Activated T-helper 1 cell treated with anti-CD3 and anti-CD28 coated beads, Interleukin-2, amount 50 U/mL, for 16 hours (primary cell): ENCODE measurements at places on chromosomes 7 and 10.

DNA sequence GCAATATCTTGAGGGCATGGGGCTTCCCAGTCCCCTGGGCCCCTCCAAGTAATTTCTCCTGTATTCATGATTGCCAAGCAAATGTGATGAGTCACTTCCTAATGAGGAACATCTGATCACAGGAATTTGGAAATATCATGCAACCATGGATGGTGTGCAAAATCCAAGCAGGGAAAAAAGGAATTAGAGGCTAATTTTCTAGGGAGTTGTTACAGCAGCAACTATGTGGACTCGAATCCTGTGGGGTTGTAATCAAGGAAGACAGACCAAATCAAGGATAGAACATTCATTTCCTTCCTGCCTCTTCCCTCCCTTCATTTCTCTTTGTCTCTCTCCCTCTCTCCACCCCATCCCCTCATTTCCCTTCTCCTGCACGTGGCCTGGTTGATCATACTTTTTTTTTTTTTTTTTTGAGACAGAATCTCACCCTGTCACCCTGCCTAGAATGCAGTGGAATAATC is 23.9 kb upstream of the AGFG2 start:
- no peak for DNase-seq

DNA sequence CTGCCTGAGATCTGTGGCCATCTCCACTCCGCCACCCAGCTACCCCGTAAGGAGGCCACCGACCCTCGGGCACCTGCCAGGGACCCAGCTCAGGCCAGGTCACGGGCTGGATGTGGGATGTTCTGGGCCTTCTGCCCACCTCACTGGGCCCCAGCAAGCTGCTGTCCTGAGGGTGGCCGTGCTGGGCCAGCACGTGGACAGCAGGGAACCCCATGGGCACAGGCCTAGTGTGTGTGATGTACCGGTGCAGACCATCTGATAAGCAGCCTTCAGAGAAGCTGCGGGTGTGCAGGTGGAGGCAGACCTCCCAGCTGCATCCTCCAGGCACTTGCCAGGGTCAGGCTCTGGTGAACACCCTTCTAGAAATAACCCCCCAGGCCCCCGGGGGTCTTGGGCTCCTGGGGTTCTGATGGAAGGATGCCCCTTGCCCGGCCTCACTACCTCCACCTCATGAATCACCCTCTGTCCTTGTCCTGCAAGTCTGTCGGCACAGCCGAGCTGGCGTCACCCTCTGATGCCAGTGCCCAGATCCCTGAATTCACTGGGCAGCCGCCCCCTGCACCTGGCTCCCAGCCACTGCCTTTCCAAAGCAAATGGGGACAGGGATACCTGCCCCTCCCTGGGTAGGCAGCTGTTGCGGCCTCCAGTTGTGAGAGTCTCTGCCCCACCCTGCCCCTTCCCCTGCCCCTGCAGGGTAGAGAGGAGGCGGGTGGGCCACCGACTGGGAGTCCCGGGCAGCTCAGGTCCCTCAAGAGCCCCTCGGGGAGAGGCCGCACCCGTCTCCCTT is 139.8 kb downstream of the FAM53B start:
- no peak for DNase-seq

DNA sequence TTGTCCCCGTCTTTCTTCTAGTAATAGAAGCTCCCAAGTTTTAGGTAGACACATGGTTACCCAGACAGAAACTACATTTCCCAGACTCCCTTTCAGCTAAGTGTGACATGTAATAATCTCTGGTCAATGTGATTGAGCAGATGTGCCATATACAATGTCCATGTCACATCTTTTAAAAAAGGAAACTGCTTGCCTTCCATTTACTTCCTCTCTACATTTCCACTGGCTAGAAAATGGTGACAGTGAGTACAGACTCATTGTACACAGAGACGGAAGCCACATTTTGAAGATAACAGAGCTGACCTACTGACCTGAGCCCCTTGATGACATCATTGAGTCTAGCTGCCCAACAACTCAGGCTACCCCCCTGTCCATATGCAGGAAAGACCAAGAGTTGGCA is 21.3 kb downstream of the ZC3HAV1 start:
- no peak for DNase-seq

DNA sequence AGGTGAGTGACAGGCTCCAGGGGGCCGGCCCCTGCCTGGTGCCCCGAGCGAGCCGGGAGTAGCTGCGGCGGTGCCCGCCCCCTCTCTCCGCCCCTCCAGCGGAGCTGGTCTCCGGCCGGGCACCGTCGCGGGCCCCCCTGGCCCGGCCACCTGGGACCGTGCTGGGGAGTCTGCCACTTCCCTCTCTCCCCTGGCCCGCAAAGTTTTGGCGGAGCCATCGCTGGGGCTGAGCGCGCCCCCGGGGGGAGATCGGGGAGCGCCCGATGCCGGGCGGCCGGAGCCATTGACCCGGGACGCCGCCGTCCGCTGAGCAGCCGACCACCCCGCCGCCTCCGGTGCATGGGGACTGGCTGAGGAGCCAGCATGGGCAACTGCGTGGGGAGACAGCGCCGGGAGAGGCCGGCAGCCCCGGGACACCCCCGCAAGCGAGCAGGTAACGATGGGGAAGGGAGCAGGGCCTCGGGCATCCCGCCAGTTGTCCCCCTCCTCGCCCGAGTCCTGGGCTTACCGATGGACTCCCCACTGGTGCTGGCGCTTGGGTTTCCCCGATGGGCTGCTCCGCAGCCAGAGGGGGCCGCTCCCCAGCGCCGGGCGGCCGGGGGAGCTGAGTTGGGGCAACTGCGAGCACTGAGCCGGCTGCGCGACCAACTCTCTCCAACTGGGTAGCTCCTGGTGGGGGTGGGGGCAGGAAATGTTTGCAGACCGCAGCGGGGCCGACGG is at the start of gene UBTD1:
Gene UBTD1 (plus strand): TSS at position 84 of the 720 bp plus-strand sequence. CDS start 280 bp downstream, at position 364.
- no peak for DNase-seq

DNA sequence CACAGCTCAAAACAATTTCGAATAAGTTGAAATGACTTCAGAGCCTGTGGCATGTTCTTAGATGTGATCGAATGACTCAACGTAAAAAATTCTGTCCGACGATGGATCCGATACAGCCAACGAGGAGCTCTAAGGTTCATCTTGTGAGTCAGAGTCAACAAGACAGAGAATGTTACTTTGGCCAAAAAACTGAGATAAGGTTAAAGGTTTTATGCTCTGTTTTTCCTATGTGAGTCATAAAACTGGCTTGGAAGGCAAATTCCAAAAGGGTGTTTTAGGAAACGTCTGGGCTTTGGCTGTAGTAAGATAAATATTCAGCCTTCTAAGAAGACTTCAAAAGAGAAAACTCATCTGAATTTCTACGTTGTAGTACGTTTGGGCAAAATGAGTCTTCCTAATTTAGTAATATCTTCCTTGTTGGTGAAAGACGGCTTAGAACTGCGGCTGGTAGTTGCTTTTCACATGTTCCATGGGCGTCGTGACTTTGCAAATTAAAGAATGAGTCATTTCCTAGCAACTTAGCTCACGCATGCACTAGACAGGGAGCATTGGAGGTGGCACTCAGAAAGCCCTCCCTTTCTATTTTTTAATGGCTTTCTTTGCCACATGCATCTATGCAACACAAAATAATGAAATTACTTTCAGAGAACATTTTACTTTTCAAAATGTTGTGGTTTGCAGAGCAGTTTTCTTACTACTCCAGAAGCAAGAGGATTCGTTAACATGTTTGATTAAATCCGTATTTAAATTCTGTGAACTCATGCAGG is 28.2 kb downstream of the PFKP start:
- peak; percentile 39 for DNase-seq

- no peak for DNase-seq
Observed at GRCh38 chr7:30694218-30694745, 12.0 kb upstream of the CRHR2 start.

- no peak for DNase-seq
Observed at GRCh38 chr10:12958546-12959110, 42.9 kb downstream of the CCDC3 start.

DNA sequence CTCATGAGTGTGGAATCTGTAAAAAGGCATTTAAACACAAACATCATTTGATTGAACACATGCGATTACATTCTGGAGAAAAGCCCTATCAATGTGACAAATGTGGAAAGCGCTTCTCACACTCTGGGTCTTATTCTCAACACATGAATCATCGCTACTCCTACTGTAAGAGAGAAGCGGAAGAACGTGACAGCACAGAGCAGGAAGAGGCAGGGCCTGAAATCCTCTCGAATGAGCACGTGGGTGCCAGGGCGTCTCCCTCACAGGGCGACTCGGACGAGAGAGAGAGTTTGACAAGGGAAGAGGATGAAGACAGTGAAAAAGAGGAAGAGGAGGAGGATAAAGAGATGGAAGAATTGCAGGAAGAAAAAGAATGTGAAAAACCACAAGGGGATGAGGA is 207.7 kb downstream of the ZEB1 start:
- no peak for DNase-seq

- no peak for DNase-seq
Observed at GRCh38 chr7:22113041-22113440, 167.3 kb upstream of the CDCA7L start.

DNA sequence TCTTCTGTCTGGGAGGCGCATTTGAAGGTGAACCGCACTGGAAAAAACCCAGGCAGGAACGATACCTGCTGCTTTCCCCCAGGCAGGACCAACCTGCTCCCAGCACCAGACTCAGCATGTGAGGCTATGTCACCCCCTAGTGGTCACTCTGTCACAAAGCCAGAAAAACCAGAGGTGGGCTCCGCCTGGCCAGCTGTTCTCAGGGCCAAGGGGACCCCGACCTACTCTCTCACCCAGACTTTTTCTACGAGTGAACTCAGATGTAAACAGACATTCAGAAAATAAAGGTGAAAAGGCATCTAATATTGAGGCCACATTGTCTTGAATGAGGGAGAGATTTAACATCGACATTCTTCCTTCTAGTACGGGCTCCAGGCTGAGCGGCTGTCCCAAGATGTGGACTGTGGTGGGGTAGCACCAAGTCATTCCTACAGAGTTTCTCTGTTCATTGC is 117.3 kb downstream of the PRKAG2 start:
- DNase-seq: peak; percentile 33

GRCh38 chr10:11908536-11908935 is 85.4 kb downstream of the PROSER2 start:
- DNase-seq: no peak

DNA sequence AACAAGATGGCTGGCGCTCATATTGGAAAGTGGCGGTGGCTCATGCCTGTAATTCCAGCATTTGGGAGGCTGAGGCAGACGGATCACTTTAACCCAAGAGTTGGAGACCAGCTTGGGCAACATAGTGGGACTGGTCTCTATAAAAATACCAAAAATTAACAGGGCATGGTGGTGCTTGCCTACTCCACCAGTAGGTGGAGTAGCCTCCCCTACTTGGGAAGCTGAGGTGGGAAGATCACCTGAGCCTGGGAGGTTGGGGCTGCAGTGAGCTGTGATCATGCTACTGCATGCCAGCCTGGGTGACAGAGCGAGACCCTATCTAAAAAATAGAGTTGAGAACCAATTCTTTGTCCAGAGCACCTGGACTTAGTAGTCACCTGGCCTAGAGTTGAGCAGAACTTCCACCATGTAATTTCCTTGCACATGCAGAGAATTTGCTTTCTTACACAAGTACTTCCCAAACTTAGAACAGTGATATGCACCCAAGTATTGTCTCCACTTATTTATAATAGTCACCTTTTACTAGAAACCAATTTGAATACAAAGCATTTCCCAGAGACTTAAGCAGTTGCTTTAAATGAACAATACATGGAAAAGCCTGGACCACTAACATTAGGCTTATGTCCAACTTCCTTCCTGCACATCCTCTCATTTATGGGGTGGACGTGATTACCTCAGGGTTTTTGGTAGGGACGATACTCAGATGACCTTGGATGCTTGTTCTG is 15.9 kb downstream of the LAMB4 start:
- no peak for DNase-seq

DNA sequence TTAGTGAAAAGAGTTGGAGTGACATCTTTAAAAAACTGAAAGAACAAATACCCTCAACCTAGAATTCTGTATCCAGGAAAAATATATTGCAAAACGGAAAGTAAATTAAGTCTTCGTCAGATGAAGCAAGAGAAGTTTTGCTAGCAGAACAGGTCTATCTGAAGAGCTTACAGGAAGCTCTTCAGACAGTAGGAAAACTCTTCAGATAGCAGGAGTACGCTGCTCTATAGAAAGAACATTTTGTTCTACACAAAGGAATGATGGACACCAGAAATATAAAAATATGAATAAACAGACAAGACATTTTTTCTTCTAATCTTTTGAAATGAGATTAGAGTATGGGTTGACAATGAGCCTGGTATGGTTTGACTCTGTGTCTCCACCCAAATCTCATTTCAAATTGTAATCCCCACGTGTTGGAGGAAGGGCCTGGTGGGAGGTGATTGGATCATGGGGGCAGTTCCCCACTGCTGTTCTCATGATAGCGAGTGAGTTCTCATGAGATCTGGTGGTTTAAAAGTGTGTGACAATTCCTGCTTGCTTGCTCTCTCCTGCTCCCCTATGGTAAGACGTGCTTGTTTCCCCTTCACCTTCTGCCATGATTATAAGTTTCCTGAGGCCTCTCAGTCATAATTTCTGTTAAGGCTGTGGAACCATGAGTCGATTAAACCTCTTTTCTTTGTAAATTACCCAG is 567.3 kb downstream of the AUTS2 start:
- no peak for DNase-seq

- DNase-seq: peak; percentile 16
Observed at GRCh38 chr7:17939606-17940301, 540 bp downstream of the SNX13 start.

DNA sequence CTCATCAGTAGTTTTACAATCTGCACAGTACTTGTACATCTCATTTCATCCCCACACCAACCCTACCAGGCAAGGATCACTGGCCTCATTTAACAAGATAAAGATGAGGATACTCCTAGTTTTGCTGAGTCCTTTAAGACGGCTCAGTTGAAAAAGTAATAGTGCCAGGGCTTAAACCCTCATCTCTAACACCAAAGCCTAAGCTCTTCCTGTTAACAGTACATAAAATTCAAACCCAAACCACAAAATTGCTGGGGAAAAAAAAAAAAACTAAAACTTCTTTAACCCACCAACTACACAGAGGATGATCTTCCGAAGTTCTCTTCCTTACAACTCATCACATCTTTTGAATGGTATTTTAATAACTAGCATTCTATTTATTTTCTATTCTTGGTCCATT is 1.3 kb downstream of the SAR1A start:
- DNase-seq: no peak

DNA sequence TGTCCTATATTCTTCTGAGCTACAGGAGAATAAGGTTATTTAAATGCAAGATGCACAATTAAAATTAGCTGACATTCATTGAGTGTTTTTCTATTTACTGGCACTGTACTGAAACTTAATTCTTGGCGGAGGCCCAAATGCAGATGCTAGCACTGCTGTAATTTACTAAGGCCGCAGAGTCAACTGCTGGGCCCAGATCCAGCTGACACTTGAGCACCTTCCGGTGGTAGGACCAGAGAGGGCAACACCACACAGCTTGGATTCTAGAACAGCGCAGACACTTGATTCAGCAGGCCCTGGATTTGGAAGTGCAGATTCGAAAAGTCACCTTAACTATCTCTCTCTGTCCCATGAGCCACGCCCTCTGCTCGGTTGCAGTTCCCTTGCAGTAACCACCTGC is 228.6 kb upstream of the TMEM72 start:
- no peak for DNase-seq
